Activated B cell treated with CpG ODN at 0.5 μM for 24 hours (primary cell): ENCODE measurements at places on chromosomes 6 and 20.

DNA sequence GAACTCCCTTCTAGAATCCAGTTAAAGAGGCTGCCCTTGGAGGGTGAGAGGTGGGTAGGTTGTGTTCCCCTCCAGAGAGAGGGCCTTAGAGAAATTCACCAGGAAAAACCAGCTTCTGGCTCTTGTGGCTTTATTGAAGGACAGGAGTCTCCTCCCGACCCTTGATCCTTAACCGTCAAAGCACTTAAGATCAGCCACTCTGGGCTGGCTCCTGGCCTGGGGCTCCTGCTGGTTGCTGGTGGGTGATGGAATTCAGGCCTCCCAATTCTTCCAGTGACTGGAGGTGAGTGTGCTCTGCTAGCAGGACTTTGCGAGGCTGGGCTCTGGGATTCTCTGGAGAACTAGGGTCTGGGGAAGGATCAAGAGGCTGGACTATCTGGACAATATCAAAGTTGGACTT is 75.6 kb upstream of the LGSN start:
- DNase-seq = no peak

DNA sequence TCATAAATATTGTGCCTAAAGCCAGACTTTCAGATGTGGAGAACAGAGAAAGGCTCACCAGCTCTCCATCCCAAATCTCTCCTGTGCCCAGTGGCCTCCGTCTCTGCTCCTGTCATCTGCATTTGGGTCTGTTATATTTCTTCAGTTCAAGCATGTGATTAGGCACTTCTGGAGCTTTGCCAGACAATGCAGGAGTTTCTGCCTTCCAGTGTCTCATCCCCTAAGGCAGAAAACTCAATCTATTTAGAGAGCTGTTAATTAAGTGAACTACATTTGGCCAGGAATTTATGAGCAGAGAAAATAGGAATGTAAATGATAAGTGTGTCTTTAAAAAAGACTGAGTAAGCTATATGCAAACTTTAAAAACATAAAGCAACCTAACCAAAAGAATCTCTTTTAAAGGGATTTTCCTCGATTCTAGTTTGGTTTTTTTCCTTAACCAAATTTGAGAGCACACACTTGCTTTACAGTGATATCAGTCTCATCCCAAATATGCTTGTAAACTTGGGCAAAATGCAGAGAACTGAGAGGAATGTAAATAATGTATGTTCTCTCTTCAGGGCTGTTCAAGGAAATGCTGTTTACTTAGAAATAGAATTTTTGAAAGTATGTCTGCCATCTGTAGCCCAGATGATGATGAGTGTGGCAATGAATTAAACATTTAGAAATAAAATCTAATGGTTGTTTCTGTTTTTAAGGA is 113.9 kb downstream of the ELOVL4 start:
- DNase-seq = no peak

DNA sequence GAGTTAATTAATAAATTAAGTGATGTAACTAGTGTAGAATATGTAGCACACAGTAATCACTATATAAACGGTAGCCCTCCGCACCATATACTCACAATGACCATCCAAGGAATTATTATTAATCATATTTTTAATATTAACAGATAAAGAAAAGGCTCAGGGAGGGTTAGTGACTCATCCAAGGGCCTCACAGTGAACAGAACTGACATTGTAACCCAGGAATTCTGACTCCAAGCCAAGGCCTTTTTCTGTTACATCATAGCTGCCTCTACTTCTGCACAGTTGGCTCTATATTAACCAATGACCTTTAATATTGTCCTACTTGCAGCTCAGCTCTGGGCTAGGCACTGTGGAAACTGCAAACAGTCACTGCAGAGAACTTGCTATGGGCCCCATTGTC is 117.5 kb upstream of the SIRPG start:
- DNase-seq = no peak

DNA sequence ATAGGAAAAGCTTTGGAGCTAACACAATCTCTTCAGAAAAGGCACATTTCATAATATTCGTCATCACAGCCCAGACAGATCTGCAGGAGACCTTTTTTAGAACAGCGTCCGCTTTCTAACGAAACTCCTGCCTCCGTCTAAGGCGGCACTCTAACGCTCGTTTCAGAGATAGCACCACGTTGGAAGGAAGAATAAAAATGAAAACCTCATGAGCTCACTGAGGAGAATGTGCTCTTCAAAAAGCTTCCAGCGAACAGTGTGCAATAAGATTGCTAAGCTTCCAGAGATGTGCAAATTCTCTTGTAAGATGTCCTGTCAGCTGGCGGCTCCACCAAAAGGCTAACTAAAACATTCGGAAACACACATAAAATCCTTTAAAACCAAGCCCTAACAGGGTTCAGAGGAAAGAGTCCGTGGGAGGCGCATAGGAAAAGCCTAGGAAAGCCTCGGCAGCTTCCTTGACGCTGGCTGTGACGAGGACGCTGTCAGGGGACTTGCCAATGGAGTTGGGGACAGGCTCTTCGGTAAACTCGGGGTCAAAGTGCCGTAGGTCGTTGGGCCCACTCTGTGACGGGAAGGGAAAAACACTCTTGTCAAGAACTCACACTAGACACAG is 117.6 kb upstream of the SLC2A12 start:
- no peak for DNase-seq

DNA sequence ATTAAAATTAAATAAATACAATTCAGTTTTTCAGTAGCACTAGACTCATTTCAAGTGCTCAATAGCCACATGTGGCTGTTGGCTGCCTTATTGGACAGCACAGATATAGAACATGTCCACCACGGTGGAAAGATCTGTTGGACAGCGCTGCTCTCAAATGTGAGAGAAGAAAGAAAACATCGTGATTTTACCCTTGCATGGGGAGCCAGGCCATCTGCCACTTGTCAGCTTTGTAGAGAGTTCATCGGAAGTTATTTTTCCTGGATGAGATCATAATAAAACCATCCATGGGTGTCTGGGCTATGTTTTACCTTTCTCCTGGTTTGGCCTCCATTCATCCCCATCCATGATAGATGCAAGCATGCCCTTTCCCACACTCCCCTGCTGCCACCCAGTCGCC is 5.8 kb upstream of the KIF3B start:
- DNase-seq = no peak

DNA sequence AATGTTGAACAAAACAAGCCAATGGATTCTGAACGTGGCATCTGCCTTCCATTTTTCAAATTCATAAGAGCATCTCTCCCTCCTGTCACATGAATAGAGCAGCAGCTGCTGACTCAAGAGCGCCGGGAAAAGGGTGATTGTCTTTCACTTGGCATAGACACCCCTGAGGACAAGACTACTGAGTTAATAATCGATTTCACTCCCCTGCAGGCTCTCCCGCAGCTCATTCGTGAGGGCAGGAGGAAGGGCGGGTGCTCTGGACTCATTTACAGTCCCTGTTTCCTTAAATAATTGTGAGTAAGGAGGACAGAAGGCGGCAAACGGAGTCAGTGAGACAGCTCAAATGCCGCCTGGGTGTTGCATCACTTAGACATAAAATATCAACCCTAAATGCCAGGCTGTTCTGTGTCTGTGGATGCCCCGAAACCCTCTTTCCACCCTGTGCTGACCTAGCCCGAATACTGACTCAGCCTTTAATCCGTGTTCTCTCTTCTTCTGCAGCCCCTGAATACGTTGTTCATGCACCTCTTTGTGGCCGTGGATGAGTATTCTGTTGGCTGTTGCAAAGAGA is 21.6 kb downstream of the CFAP61 start:
- DNase-seq = no peak
